Panc1 (cell line): ENCODE measurements at places on chromosomes 13 and 19.

DNA sequence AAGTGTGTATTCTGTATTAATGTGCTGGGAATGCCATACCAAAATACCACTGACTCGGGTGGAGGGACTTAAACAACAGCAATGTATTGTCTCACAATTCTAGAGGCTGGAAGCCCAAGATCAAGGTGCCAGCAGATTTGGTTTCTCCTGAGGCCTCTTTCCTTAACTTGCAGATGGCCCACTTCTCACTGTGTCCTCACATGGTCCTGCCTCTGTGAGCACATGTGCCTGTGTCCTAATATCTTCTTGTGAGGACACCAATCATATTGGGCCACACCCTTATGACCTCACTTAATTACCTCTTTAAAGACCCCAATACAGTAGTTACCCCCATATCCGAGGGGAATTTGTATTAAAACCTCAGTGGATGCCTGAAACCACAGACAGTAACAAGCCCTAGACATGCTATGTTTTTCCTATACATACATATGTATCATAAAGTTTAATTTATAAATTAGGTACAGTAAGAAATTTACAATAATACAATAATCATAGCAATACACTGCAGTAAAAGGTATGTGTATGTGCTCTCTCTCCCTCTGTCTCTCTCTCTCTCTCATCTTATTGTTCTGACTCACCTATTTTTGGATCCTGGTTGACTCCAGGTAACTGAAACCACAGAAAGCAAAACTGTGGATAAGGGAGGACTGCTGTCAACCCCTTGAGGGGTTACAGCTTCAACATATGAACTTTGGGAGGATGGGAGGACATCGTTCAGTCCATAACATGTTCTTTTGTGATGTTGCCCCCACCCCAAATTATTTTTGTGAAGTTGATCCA is 174.3 kb downstream of the IRS2 start:
- no peak for DNase-seq

DNA sequence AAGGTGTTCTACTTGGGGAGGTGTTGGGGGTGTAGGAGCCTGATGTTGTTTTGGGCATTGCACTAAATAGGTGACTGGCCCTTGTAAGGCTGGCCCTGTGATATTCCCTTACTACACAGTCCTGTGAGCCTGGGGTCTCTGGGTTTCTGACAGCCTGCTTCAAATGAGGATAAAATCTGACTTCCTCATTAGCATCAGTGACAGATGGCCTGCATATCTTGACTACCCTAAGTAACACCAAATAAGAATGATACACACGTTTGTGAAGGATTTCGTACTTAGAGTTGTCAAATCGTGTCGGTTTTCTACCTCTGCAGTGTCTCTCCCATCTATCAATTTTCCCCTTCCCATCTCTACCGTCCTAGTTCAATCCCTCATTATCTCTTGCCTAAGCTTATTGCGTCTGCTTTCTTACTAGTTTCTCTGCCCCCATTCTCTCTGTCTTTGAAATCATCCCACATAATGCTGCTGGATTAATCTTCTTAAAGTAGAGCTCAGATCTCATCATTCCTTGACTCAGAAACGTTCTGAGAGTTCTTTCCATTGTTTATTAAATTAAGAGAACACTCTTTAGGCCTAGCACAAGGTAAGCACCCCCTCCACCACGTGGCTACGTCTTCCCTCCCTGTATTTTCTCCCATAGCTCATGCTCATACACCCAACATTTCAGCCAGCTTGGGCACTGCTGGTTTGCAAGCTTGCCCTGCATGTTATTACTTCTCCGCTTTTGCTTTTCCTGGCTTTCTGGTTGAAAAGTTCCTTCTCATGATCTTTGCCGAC is 26.2 kb upstream of the CNMD start:
- DNase-seq, result no peak

- no peak for DNase-seq
Measured at GRCh38 chr19:38394488-38394887, 6.0 kb downstream of the SPRED3 start.

- DNase-seq, result no peak
Measured at GRCh38 chr13:105047676-105048295, 1487.7 kb downstream of the EFNB2 start.

GRCh38 chr13:98094678-98095266 is 48.1 kb upstream of the FARP1 start:
- no peak for DNase-seq

DNA sequence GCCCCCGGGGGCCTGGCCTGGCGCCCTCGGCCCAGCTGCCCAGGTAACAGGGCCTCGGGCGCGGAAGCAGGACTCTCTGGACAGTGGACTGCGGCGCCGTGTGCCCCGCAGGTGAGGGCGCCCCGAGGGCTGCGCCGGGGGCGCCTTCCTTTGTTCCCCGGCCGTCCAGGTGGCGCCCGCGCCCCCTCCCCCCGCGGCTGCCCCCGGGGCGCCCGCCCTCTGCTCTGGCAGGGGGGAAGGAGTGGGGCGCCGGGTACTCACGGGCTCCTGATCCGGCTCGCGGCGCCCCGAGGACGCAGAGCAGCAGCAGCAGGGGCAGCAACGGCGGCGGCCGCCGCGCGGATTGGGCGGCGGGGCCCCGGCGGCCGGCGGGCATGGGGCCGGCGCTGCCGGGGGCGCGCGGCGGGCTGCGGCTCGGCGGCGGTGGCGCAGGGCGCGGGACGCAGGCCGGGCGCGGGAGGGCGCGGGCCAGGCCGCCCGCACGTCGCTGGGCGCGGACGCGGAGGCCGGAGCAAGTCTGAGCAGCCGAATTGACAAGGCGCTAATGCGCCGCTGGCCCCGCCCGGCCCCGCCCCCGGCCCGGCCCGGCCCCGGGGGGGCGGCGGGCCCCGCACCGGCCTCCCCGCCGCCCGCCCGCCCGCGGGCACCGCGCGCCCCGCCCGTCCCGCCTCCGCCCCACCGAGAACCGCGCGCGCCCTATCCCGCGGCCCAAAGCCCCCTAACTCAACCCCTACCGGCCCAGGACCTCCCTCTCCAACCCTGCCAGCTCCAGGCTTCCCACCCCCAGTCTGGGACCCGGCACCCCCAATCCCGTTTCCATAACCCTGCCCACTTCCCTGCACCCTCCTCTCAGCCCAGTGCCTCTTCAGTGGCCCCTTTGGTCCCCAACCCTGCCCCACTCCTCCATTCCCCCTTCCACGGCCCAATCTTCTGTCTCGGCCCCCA is at the start of gene CRLF1:
CRLF1 (minus strand) TSS at position 519 of the 945 bp plus-strand sequence; CDS start at position 376, 143 bp downstream.
- DNase-seq, result no peak

GRCh38 chr19:9566729-9567128 is 17.6 kb downstream of the ZNF121 start:
- no peak for DNase-seq

DNA sequence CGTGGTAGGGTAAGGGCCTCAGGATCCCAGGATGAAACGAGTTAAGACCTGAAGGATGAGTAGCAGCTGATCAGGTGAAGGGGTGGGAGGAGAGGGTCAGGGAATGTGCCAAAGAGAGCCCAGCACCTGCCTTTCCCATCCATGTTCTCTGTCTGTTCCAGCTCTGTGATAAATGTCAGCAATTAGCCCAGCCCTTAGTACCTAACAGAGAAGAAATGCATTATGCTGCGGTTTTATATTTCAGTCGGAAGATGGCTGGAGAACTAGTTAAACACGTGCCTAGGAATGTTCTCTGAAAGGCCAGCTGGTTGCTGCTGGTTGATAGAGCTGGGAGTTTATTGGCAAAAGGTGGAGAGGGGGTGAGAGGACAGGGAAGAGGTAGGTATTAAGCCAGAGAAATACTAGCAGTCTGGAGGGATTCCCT is 268.2 kb downstream of the SHISA2 start:
- no peak for DNase-seq

DNA sequence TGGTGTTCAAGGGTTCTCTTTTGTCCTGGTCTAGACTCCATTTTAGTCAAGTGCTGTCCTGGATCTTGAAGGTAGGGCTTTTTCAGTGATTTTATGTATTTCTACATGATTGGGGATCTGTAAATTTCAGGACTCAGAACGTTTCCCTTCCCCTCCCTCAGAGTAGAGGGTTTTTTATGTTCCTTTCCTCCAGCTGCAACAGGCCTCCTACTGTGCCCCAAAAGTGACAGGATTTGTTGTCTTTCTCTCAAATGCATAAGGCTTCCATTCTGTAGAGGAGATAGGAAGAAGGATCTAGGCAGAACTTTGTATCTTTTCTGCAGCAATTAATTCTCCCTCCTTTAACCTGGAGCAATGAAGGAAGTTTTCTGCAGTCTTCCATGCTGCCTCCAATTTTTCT is 251.3 kb downstream of the MAB21L1 start:
- no peak for DNase-seq

- no peak for DNase-seq
Measured at GRCh38 chr19:7533281-7533885, 2.1 kb upstream of the PNPLA6 start.

- no peak for DNase-seq
Measured at GRCh38 chr13:31334994-31335557, 135.3 kb downstream of the B3GLCT start.

DNA sequence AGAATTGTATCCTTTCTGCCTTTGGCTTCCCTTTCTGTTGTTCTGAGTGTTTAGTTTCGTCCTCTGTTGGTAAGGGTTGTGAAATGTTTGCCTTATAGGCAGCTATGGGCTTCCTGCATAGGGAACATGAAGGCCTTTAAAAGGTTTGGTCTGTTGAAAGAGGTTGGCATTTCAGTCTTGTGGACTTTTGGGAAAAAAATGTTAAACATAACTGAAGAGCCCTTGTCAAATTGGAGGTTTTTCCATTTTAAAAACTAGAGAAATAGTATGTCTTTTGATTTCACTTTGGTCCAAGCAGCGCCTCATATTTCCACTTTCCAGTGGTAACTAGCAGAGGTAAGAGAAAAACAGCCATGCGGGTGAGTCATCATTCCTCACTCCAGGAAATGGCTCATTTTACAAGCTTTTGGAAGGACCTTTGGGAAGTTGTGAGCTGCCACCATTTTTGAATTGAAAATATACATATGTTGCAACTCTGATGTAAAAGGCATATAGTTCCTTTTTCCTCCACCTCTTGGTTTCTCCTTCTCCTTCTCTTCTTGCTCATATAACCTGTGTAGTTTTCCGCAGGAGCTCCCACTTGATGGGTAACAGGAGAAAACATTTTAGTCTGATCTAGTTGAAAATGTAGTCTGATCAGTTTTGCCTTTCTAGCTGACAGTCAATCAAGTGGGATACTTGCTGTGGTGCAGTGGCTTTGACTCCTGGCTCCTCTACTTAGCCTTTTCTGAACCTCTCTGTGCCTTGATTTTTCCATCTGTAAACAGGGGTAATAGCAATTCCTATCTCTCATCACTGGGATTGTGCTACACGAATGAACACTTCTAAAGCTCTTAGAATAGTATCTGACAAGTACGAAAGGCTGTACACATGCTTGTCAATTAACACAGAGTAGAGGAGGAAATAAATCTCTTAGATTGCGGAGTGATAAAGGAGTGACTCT is 23.0 kb downstream of the GPC6 start:
- DNase-seq, result no peak

DNA sequence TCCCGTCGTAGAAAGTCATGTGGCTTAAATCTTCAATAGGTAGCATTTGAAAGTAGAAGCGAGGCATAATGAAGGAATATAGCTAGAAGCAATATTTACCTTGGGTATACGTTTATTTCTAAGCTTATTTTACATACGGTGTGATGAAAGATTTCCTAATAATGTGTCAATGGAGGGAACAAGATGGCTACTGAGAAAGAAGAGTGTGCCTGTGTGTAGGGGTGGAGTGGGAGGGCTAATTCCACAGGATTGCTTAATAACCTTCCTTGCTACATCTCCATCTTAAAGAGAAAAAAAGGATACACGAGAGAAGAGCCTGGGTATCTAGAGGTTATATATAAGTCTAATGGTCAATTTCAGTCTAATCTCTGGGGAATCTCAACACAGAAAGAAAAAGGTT is 2.0 kb downstream of the SPART start:
- DNase-seq, result no peak

- no peak for DNase-seq
Measured at GRCh38 chr13:51557875-51558612, 26.2 kb upstream of the WDFY2 start.
